PC-3 (cell line): ENCODE measurements at places on chromosomes 3 and 15. TPM values are rescaled to one million over a fixed set of nuclear protein-coding genes. Genes with fewer than 3 reads are reported as not detected.
A peak's percentile ranks its signal among the peaks of the same experiment; 100 is the strongest.

DNA sequence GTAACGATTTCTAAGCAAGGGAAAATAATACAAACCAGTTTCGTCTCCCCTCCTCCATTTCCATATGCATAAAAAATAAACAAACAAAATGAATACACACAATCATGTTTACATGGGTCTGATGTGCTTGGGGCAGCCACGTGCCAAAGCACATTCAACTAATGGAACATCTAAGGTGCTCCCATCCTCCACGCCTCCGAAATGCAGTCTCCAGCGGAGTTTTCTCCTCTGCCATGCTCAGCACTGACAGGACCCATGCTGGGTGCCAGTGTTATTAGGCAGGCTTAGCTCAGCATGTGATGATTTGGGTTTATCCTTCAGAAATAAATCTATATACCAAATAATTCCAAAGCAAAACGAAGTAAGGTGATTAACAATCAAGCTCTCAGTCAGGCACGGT, 337.3 kb upstream of the ATP10A start:
- H3K27me3 ChIP-seq = peaks cover 13% of the 10 kb centered on the region; the same call in 1 of the 2 replicates
- H3K27ac ChIP-seq = no peak overlapping the region
- DNase-seq = no peak
- H3K4me3 ChIP-seq = no peak overlapping the region; the same call in 1 of the 2 replicates

DNA sequence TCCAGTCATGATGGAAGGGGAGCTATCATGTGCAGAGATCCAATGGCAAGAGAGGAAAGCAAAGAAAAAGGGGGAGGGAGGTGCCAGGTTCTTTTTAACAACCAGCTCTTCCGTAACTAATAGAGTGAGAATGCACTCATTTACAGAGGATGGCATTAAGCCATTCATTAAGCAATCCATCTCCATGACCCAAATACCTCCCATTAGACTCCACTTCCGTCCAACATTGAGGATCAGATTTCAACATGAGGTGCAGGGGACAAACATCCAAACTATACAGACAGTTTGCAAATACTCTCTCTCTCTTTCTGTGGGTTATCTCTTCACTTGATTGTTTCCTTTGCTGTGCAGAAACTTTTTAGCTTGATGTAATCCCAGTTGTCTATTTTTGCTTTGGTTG, 21.2 kb downstream of the ZDHHC23 start:
- H3K4me1 ChIP-seq = no peaks in the 10 kb centered on the region
- H3K27ac ChIP-seq = no peak overlapping the region
- H3K27me3 ChIP-seq = no peaks in the 10 kb centered on the region
- no peak for DNase-seq

Gene SPINK8
- not detected in 2 replicates for total RNA-seq

- no peaks in the 10 kb centered on the region for H3K36me3 ChIP-seq
- H3K4me3 ChIP-seq = no peak overlapping the region
- H3K4me1 ChIP-seq = peaks cover 22% of the 10 kb centered on the region
- 0 out of 2 replicates have a peak, but pooled peaks cover 3% of the 10 kb centered on the region for H3K27me3 ChIP-seq
Measured at GRCh38 chr3:142961539-142961938, 1.9 kb downstream of the PAQR9 start.

GRCh38 chr3:120567370-120568201, 28.6 kb upstream of the NDUFB4 start:
- H3K27ac ChIP-seq = no peak overlapping the region
- H3K4me3 ChIP-seq = peak overlapping the region; percentile 65
- DNase-seq = peak; percentile 70
- peaks cover 9% of the 10 kb centered on the region; the same call in 1 of the 2 replicates for H3K4me1 ChIP-seq
- H3K27me3 ChIP-seq = no peaks in the 10 kb centered on the region

Gene UCN2
- 0.81 and 0.91 TPM in 2 replicates for total RNA-seq

DNA sequence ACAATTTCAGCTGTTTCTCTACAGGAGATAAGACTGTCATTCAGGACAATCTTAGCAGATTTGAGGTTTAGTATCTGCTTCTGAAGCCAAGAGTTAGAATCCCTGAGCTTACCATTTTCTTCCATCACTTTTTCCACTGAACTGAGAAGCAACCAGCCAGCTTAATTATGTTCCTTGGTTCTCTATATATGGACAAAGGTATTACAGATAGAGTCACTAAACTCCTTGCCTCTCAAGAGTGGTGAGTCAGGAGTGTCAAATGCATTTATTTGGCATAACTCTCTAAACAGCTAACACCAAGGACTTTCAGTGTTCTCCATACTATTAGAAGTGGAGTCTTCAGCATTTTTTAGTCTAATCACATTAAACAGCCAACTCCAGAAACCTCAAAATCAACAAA, 239.3 kb downstream of the ALCAM start:
- H3K36me3 ChIP-seq = no peaks in the 10 kb centered on the region
- no peaks in the 10 kb centered on the region for H3K27me3 ChIP-seq
- H3K4me3 ChIP-seq = no peak overlapping the region
- peaks cover 7% of the 10 kb centered on the region for H3K4me1 ChIP-seq
- DNase-seq = peak; percentile 51

DNA sequence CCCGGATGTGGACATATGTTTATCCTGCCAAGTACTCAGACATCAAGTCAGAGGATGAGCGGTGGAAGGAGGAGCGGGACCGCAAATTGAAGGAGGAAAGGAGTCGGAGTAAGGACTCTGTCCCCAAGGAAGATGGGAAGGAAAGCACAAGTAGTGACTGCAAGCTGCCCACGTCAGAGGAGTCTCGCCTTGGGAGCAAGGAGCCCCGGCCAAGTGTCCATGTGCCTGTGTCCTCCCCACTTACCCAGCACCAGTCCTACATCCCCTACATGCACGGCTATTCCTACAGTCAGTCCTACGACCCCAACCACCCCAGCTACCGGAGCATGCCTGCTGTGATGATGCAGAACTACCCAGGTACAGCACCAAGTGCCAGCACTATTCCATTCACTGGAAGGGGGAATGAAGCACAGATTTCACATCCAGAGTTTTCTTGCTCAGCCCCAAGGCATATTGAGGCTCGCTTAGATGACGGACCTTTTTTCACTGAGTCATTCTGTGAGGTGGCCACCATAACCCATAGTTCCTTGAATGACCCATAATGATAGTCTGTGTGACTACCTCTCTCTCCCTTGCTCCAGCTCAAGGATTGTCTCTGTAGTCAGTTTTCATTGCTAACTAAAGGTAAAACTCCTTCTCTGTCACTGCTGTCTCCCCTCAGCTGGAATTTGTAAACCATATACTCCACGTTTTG, 97.1 kb downstream of the RBPMS2 start:
- no peak for DNase-seq
- H3K4me1 ChIP-seq = no peaks in the 10 kb centered on the region
- H3K36me3 ChIP-seq = peaks cover 12% of the 10 kb centered on the region; the same call in 1 of the 2 replicates
- H3K27me3 ChIP-seq = no peaks in the 10 kb centered on the region

Gene GP9
- total RNA-seq = not detected in 2 replicates

DNA sequence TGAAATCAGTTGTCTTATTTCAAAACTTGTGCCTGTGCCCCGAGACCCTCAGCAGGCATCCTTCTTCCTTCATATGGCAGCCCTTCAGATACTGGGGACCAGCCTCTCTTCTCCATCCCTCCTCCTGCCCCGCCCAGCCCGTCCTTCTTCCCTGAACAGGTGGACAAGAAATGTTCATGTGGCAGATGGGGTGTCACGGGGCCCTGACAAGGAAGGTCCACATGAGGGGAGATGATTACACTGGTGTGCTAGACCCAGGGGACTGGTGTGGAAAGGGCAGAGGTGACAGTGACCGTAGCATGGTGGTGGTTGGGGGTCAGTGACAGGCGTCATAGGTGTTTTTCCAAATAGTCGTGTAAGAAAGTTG, 150.9 kb downstream of the CHDH start:
- no peak for DNase-seq
- no peak overlapping the region for H3K27ac ChIP-seq
- H3K36me3 ChIP-seq = no peaks in the 10 kb centered on the region
- no peaks in the 10 kb centered on the region for H3K4me1 ChIP-seq
- H3K4me3 ChIP-seq = no peak overlapping the region
- peaks cover 82% of the 10 kb centered on the region for H3K27me3 ChIP-seq

Gene ZNF660
- total RNA-seq = not detected in 2 replicates

Gene FGF7
- not detected in 2 replicates for total RNA-seq

- H3K27ac ChIP-seq = peak overlapping the region; percentile 61
- H3K27me3 ChIP-seq = no peaks in the 10 kb centered on the region
- peaks cover 5% of the 10 kb centered on the region; the same call in 1 of the 2 replicates for H3K36me3 ChIP-seq
- peak overlapping the region; percentile 83 for H3K4me3 ChIP-seq
- H3K4me1 ChIP-seq = peaks cover 14% of the 10 kb centered on the region
Measured at GRCh38 chr3:42600958-42601675, 631 bp downstream of the NKTR start.
